ENCODE measurements at places on chromosomes 2 and 18.

DNA sequence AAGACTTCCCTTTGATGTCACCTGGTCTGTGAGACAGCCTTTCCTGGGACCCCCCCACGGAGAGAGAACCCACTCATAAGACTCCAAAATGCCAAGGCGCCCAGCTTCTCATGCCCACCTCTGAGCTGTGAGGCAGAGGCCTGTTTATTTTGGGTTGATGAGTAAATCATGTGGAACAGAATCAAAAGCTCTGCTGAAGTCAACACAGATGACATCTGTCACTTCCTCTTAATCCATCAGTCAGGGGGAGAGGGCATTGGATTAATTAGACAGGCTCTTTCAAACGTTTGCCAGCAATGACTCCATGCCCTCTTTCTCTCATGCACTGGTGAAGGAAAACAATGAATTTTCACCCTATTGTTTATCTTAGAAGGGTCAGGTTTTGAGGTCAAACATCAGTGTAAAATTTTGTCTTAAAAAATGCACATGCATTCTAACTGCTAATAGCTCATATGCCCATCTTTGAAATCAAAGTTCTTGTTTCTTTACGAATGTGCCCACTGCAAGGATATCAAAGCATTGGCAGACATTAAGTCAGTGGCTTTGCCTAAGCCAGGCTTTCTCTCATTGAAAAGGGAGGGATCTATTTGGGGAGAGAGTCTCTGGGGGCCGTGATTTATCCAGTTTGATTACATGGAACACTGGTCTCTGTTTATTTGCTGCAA, 184.1 kb downstream of the ACKR3 start:
- no peak for DNase-seq
- H3K27ac ChIP-seq = no peak overlapping the region
- H3K4me3 ChIP-seq = no peak overlapping the region
- H3K36me3 ChIP-seq = no peaks in the 10 kb centered on the region

- H3K27ac ChIP-seq = peak overlapping the region; percentile 54
- H3K27me3 ChIP-seq = no peaks in the 10 kb centered on the region
- H3K4me3 ChIP-seq = no peak overlapping the region
- no peak for DNase-seq
- peaks cover 3% of the 10 kb centered on the region for H3K36me3 ChIP-seq
- peaks cover 25% of the 10 kb centered on the region for H3K4me1 ChIP-seq
Observed at GRCh38 chr18:75679331-75679730, 251.8 kb upstream of the SMIM21 start.

DNA sequence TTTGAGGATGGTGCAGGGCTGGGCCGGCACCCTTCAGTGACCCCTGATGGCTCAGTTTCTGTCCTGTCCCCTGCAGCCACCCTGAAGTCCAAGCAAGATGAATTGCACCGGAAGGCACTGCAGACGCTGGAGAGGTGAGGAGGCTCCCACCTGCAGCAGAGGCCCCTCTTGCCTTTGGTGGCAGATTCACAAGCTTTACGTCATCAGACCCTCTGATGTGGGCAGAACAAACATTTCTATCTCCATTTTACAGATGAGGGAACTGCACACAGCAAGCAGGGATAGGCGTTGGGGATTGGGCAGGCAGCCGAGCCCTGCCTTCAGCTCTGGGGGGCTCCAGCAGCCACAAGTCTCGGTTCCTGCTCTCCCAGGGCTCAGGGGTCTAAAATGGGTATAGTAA, 107.7 kb upstream of the MCFD2 start:
- no peak overlapping the region for H3K27ac ChIP-seq
- H3K36me3 ChIP-seq = peaks cover 3% of the 10 kb centered on the region
- no peak overlapping the region for H3K4me3 ChIP-seq
- DNase-seq = no peak

- H3K27me3 ChIP-seq = no peaks in the 10 kb centered on the region
- no peak overlapping the region for H3K27ac ChIP-seq
- peaks cover 1% of the 10 kb centered on the region for H3K4me1 ChIP-seq
- H3K36me3 ChIP-seq = peaks cover 2% of the 10 kb centered on the region
- no peak for DNase-seq
- no peak overlapping the region for H3K4me3 ChIP-seq
Observed at GRCh38 chr2:84283506-84283905, 175.6 kb downstream of the SUCLG1 start.

DNA sequence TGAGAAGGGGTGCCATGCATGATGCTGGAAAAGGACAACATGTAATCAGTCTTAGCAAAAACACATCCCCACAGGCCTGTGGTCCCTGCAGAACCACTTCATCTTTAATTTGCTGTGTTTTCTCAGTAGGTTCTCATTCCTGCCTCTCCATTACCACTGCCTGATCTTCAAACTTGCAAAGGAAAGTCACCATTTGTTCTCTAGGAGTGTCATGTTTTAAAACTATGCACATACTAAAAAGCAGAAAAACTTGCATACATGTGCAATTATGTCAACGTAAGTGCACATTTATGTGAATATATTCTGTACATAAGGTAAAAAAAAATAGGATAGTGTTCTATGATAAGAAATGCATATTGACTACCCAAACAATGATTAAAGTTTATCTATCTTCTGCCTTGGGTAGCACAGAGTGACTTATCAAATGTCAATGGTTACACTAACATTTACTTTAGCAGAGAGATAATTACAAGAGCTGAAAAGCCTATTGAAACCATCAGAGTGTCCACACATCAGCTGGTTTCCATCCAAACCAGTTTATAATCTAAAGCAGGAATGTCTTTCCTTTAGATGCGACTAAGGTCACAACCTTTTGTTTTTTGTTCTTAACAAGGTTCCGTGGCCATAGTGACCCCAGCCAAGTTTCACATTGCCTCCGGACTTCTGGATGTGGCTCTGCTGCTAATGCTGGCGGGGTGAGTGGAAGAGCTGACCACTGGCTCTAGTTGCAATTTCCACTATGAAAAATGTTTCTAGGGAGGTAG, 58.7 kb upstream of the RMDN2 start:
- peaks cover 40% of the 10 kb centered on the region for H3K4me1 ChIP-seq
- H3K27me3 ChIP-seq = peaks cover 9% of the 10 kb centered on the region
- DNase-seq = no peak
- no peak overlapping the region for H3K4me3 ChIP-seq
- H3K36me3 ChIP-seq = no peaks in the 10 kb centered on the region

- no peak for DNase-seq
- H3K27me3 ChIP-seq = no peaks in the 10 kb centered on the region
- no peak overlapping the region for H3K4me3 ChIP-seq
- H3K27ac ChIP-seq = no peak overlapping the region
Observed at GRCh38 chr18:9663377-9663776, 44.7 kb upstream of the RAB31 start.

GRCh38 chr2:159714247-159714930, 2.1 kb downstream of the MARCHF7 start:
- H3K27me3 ChIP-seq = no peaks in the 10 kb centered on the region
- H3K36me3 ChIP-seq = peaks cover 16% of the 10 kb centered on the region
- DNase-seq = no peak

DNA sequence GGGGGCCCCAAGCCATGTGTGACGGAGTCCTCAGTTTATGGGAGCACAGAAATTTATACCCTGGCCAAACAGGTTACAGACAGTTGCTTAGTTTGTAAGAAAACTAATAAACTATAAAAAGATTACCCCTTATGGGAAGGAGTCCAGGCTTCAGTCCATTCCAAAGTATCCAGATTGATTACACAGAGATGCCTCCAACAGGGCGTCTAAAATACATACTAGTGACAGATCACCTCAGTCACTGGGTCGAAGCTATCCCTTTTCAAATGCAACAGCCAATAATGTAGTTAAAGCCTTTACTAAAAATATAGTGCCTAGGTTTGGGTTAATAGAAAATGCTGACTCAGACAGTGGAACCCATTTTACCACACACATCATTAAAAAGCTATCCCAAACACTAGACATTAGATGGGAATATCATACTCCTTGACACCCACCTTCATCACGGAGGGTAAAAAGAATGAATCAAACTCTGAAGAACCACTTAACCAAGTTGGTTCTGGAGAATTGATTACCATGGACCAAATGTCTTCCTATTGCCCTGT, 10.7 kb downstream of the PRPF40A start:
- DNase-seq = no peak
- H3K36me3 ChIP-seq = peaks cover 34% of the 10 kb centered on the region
- peak overlapping the region; percentile 86 for H3K27ac ChIP-seq
- no peaks in the 10 kb centered on the region for H3K27me3 ChIP-seq

GRCh38 chr2:25491003-25491696, 149.4 kb upstream of the DNMT3A start:
- peaks cover 4% of the 10 kb centered on the region for H3K36me3 ChIP-seq
- H3K4me1 ChIP-seq = peaks cover 18% of the 10 kb centered on the region
- no peaks in the 10 kb centered on the region for H3K27me3 ChIP-seq
- no peak overlapping the region for H3K27ac ChIP-seq
- no peak for DNase-seq

- H3K36me3 ChIP-seq = no peaks in the 10 kb centered on the region
- H3K27ac ChIP-seq = no peak overlapping the region
- no peak for DNase-seq
- peaks cover 20% of the 10 kb centered on the region for H3K4me1 ChIP-seq
- no peak overlapping the region for H3K4me3 ChIP-seq
Observed at GRCh38 chr2:234444893-234445292, 52.0 kb downstream of the ARL4C start.

- peaks cover 1% of the 10 kb centered on the region for H3K36me3 ChIP-seq
- H3K4me1 ChIP-seq = peaks cover 18% of the 10 kb centered on the region
- no peaks in the 10 kb centered on the region for H3K27me3 ChIP-seq
- no peak overlapping the region for H3K27ac ChIP-seq
- no peak for DNase-seq
Observed at GRCh38 chr18:32975501-32975900, 202.7 kb upstream of the KLHL14 start.

GRCh38 chr2:16626997-16627605, 38.5 kb downstream of the CYRIA start:
- H3K27me3 ChIP-seq = peaks cover 15% of the 10 kb centered on the region
- DNase-seq = no peak
- H3K36me3 ChIP-seq = no peaks in the 10 kb centered on the region
- no peak overlapping the region for H3K4me3 ChIP-seq
- no peak overlapping the region for H3K27ac ChIP-seq

DNA sequence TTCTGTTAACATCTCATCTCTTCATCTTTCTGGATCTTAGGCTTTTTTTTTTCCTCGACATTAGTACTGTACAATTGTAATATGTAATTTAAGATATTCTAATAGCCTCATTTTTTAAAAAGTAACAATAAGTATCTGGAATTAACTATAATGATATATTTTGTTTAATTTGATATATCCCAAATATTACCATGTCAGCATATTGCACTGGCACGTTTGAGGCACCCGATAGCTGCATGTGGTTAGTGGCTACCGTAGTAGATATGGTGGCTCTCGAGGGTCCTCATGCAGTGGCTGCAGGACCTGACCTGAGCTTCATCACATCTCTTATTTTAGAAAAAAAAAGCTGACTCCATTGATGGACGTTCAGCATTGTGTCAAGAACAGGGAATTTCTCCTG, 371.9 kb downstream of the DPP10 start:
- no peaks in the 10 kb centered on the region for H3K27me3 ChIP-seq
- DNase-seq = no peak
- no peaks in the 10 kb centered on the region for H3K36me3 ChIP-seq
- H3K4me1 ChIP-seq = no peaks in the 10 kb centered on the region
- H3K27ac ChIP-seq = no peak overlapping the region

GRCh38 chr2:2271469-2271941, 59.6 kb downstream of the MYT1L start:
- H3K4me1 ChIP-seq = no peaks in the 10 kb centered on the region
- peaks cover 13% of the 10 kb centered on the region for H3K27me3 ChIP-seq
- no peak overlapping the region for H3K4me3 ChIP-seq
- H3K27ac ChIP-seq = no peak overlapping the region

GRCh38 chr2:64784168-64785061, 130.7 kb upstream of the SERTAD2 start:
- no peak overlapping the region for H3K27ac ChIP-seq
- peaks cover 4% of the 10 kb centered on the region for H3K27me3 ChIP-seq
- DNase-seq = no peak

- H3K4me1 ChIP-seq = peaks cover 13% of the 10 kb centered on the region
- DNase-seq = no peak
- no peaks in the 10 kb centered on the region for H3K27me3 ChIP-seq
- no peak overlapping the region for H3K4me3 ChIP-seq
- H3K27ac ChIP-seq = peak overlapping the region; percentile 46
Observed at GRCh38 chr18:30763902-30764350, 278.6 kb downstream of the DSC3 start.

DNA sequence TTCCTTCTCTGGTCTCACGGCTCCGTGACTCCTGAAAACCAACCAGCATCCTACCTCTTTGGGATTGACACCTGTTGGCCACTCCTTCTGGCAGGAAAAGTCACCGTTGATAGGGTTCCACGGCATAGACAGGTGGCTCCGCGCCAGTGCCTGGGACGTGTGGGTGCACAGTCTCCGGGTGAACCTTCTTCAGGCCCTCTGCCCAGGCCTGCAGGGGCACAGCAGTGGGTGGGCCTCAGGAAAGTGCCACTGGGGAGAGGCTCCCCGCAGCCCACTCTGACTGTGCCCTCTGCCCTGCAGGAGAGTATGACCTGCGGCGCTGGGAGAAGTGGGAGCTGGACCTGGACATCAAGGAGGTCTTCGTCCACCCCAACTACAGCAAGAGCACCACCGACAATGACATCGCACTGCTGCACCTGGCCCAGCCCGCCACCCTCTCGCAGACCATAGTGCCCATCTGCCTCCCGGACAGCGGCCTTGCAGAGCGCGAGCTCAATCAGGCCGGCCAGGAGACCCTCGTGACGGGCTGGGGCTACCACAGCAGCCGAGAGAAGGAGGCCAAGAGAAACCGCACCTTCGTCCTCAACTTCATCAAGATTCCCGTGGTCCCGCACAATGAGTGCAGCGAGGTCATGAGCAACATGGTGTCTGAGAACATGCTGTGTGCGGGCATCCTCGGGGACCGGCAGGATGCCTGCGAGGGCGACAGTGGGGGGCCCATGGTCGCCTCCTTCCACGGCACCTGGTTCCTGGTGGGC, 10.0 kb downstream of the PROC start:
- no peak overlapping the region for H3K27ac ChIP-seq
- H3K36me3 ChIP-seq = no peaks in the 10 kb centered on the region
- no peak for DNase-seq
- H3K4me1 ChIP-seq = peaks cover 5% of the 10 kb centered on the region
- peaks cover 16% of the 10 kb centered on the region for H3K27me3 ChIP-seq

GRCh38 chr2:228628682-228629081, 447.2 kb upstream of the SPHKAP start:
- no peaks in the 10 kb centered on the region for H3K36me3 ChIP-seq
- no peak overlapping the region for H3K27ac ChIP-seq
- no peak overlapping the region for H3K4me3 ChIP-seq

- H3K27me3 ChIP-seq = peaks cover 3% of the 10 kb centered on the region
- H3K4me3 ChIP-seq = no peak overlapping the region
- no peaks in the 10 kb centered on the region for H3K4me1 ChIP-seq
- H3K27ac ChIP-seq = no peak overlapping the region
- DNase-seq = no peak
Observed at GRCh38 chr2:162118166-162119031, 33.6 kb downstream of the GCG start.

- DNase-seq = no peak
- H3K4me3 ChIP-seq = no peak overlapping the region
- peaks cover 21% of the 10 kb centered on the region for H3K27me3 ChIP-seq
- H3K27ac ChIP-seq = no peak overlapping the region
- H3K4me1 ChIP-seq = no peaks in the 10 kb centered on the region
- H3K36me3 ChIP-seq = no peaks in the 10 kb centered on the region
Observed at GRCh38 chr2:98829581-98830270, 98.8 kb upstream of the MGAT4A start.
